ENCODE measurements at places on chromosomes 5 and 9.

- no peak for DNase-seq
These were observed 767 bp downstream of the RALGPS1 start for GRCh38 chr9:126915281-126915816.

- DNase-seq: peak; percentile 63
These were observed 4.7 kb downstream of the DNAI1 start for GRCh38 chr9:34463098-34463900.

DNA sequence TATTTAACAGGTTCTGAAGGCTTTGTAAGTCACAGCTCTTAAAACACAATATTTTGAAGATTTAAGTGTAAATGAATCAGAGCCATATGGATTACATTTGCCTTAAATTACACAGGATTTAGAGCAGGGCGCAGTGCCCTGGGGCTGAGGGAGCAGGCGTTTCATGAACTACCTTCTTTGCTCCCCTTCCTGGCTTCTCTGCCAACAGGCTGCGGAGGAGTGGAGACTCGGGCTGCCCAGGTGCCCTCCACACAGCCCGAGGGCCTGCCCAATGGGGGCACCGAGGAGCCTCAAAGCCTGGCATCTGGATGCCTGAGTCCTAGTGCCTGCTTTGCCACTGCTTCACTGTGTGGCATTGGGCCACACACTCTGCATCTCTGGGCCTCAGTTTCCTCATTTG is 90.6 kb upstream of the HAND1 start:
- DNase-seq: no peak

GRCh38 chr9:25505644-25506043 is 172.6 kb downstream of the TUSC1 start:
- no peak for DNase-seq

GRCh38 chr9:130972957-130973685 is 34.1 kb upstream of the FIBCD1 start:
- no peak for DNase-seq

- no peak for DNase-seq
These were observed 161.3 kb downstream of the SNCAIP start for GRCh38 chr5:122473138-122473843.

- DNase-seq: no peak
These were observed 409.7 kb upstream of the PIK3R1 start for GRCh38 chr5:67805666-67806348.

DNA sequence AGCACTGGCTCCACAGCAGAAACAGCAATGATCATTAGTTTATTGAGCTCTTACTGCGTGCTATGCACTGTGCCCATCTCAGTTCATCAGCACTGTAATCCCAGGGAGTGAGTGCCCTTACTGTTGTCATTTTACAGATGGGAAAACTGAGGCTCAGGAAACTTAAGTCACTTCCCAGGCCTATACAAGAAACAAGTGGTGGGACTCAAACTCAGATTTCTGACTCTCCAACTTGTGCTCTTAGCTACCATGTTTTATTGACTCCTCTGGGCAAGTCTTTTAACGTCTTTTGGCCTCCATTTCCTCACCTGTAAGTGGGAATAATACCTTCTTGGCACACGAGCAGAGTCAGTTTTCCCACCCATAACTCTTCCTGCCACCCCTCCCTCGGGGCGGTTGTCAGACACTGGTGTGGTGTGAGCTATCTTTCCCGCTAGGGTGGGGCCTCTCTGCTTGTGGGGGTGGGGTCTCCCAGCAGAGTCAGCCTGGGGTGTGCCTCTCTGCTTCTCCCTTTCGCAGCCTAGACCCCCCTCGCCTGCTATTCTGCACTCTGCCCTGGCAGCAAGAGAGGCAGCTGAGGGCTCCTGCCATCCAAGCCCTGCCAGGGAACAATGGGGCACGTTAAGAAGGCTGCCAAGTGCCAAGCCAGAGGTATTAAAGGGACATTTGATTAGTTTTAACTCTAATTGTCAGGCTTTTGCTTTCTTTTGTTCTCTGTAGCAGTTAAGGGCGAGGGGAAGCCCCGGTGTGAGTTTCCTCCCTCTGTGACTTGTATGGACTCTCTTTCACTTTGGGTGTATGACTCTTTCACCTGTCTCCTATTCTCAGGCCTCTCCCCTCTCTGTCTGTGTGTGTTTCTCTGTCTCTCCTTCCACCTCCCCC is 12.1 kb downstream of the GALNT10 start:
- peak; percentile 40 for DNase-seq

DNA sequence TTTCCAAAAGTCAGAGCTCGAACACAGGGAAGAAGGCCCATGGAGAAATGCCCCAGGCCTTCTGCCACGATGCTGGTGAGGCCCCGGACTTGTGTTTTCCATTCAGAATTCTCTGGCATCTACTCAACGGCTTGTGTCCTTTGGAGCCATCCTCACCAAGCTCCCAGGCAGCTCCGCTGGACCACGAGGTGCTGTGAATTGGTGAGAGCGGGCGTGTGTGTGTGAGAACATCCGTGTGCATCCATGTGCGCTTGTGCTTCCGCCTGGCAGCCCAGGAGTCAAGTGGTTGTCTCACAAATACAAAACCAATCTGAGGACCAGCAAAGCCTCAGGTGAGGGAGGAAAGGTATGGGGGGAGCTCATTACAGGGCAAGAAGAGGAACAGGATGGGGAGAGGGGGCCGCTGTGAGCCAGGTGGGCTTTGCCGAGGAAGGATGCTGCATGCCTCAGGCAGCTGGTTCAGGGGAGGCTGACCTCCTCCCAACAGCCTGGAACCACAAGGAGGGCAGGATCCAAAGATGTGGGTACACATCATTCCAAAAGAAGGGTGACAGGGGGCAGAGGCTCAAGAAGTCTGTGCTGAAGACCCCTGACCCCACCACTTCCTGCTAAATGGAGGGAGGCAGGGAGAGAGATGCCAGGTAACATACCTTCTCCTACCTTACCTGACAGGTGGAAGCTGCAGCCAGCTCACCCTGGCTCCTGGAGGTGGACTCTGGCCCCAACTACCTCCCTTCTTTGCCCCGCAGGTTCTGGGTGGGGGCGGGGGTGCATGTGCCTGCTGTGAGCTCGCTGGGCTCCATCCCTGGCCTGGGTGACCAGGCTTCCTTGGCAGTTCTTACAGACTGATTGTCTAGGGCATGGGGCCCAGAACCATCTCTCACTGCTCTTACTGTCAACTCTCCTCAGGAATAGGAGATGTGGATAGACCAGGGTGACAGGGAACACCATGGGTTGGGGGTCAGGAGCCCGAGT is 196.3 kb downstream of the PAX5 start:
- no peak for DNase-seq

DNA sequence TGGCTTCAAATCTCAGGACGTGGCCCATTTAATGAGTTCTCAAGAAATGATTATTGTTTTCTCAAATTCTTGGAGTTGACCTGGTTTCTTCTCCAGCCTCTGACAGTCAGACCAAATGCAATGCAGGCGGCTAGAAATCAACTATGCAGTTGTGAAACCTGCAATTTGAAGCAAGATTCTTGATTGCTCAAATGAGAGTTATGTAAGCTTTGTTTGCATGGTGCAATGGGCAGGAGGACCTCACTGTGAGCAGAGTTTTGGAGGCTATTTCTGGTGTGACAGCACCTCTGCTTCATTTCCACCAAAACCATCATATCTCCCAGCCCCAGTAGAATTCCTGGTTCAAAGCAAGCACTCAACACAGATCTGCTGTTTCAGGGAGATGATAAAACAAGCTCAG is 500.0 kb upstream of the KLF4 start:
- no peak for DNase-seq

DNA sequence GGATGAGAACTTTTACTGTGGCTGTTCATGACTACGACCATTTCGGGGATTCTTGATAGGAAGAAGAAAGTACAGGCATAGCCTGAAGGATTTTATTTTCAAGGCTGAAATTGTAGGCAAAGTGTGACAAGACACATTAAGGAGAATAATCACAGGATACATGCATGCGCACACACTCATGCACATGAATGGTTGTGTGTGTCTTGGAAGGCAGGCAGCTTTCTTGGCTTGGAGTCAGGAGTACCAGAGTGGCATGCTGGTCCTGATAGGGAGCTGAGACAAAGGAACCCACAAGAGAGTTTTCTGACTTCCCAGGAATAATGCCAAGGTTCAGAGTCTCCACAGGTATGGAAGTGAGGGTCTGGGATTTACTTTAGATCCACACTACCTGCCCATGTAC is 22.2 kb downstream of the PLK2 start:
- DNase-seq: no peak

DNA sequence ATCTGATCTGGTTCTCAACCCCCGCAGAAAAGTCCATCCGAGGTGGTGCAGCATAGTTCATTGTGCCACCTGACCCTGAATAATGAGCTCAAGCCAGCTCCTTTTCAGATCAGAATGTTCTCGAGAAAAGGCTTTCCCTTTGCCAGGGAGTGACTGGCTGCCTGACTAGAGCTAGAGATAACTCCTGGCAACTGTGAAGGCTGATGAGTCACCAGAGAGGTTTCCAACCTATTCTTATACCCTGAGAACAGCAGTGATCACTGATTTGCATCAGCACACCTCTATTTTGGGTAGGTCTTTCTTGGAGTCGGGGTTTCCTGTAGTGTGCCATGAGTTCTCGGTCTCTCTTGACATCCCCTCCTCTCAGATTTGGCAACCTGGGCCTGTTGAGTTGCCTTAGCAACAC is 127.9 kb downstream of the PIK3R1 start:
- DNase-seq: peak; percentile 23

DNA sequence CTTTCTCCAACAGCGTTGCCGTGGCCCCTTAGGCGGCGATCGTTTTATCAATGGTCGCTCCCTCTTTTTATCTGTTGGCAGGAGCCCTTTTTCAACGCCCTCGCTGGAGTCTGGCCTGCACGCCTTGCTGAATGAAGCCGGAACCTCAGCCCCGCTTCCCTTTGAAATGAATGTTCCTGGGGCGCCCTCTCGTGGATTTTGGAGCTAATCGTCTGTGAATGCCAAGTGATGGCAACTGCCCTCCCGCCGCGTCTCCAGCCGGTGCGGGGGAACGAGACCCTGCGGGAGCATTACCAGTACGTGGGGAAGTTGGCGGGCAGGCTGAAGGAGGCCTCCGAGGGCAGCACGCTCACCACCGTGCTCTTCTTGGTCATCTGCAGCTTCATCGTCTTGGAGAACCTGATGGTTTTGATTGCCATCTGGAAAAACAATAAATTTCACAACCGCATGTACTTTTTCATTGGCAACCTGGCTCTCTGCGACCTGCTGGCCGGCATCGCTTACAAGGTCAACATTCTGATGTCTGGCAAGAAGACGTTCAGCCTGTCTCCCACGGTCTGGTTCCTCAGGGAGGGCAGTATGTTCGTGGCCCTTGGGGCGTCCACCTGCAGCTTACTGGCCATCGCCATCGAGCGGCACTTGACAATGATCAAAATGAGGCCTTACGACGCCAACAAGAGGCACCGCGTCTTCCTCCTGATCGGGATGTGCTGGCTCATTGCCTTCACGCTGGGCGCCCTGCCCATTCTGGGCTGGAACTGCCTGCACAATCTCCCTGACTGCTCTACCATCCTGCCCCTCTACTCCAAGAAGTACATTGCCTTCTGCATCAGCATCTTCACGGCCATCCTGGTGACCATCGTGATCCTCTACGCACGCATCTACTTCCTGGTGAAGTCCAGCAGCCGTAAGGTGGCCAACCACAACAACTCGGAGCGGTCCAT is 10.0 kb downstream of the S1PR3 start:
- DNase-seq: peak; percentile 76

- no peak for DNase-seq
These were observed 83.3 kb upstream of the GPR151 start for GRCh38 chr5:146599261-146599660.

DNA sequence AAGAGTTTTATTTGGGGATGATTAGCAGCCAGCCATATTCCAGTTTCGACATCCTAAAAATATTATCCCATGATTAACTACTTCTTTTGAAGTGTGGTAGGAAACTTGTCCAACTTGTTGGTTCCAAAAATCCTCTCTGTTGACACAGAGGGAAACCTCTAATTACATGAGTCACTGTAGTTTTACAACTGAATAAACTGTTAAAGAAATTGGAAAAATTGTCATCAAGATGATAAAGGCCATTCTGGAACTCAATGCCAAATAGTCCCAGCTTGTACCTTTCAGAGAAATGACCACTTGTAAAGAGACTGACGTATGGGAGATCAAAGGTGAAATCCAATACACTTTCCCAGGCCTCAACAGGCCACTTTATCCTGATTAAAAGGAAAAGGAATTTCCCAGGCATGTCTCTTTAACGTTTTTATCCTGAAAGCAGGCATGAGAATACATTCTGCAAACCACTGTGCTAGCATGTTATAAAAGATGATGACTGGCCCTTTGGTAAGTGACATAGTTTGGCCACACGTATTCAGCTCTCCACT is 261.6 kb downstream of the GLIS3 start:
- no peak for DNase-seq

GRCh38 chr9:69204849-69205248 is 30.8 kb downstream of the TJP2 start:
- no peak for DNase-seq

GRCh38 chr5:32690153-32690552 is 21.0 kb upstream of the NPR3 start:
- DNase-seq: no peak

- no peak for DNase-seq
These were observed 10.1 kb upstream of the GLRX start for GRCh38 chr5:95832664-95833063.

DNA sequence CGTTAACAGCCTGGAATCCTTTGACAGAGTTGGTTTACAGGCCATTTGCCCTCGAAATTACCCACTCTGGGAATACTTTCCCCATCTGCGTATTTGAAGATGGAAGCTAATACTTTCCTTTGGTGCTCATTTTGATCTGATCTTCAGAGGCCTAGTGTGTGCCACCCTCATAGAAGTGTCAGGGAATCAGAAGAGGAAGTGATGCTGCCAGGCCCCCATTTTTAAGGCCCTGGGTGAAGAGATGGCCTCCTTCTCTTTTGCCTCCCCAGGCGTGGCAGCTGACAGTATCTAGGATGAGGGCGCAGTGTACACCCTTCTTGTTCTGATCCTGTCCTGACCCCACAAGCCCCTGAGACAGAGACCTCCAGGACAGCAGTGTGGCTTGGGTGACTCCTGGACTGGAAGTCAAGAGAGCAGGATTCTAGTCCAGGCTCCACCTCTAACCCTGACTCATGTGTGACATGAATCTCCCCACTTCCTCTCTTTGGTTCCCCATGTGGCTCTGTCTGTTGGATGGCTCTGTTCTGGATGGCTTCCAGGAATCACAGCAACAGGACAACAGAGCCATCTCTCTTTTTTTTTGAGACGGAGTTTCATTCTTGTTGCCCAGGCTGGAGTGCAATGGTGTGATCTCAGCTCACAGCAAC is 27.8 kb downstream of the CSF1R start:
- no peak for DNase-seq
